ENCODE measurements at places on chromosomes 6 and 20.

- no peak for DNase-seq
Observed at GRCh38 chr6:33868141-33868540, 64.3 kb upstream of the MLN start.

GRCh38 chr6:143803769-143804568, 39.2 kb upstream of the LTV1 start:
- no peak for DNase-seq

DNA sequence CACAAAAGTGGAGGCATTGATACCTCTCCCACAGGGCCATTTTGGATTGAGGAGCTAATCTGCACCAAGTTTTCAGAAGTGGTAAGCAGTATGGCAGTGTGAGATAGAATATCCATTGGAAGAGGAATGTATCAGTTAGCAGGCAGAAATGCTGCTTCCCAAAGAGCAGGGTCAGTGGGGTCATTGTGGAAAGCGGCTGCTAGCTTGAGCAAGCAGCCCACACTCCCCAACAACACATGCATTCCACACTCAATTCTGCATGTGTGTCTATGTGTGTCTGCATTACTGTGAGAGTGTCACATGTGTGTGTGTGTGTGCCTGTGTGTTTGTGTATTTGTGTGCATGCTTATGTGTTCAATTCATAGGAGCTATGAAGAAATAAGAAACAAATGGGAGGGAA, 190.9 kb upstream of the FOXA2 start:
- DNase-seq: no peak

GRCh38 chr20:51037532-51038115, 14.7 kb upstream of the KCNG1 start:
- DNase-seq: no peak

DNA sequence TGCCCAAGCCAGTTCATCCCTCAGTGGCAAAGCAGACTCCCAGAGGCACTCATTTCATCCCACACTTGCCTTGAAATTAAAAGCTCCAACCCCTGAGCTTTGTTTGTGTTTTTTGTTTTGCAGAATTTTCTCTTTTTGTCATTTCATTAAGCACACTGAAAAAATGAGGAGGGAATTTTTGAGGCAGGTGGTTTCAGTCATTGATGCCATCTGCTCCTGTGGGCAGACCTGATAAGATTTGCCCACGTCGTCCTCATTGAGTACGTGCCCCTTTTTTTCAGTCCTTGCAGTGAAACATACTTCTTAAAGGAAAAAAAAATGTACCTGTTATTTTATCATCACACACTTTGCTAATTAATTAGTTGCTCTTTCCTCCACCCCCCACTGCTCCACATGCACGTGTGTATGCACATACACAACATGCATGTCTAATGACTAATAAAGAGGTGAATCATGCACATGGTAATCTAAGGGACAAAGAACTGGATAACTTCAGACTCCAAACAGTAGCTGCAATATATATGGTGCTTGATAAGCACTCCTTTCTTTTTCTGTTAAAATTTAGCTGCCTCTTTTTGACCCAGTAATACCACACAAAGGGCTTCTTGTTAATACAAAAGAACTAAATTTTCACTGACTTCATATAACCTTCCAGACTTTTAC, 102.1 kb upstream of the TMEM181 start:
- DNase-seq: no peak

DNA sequence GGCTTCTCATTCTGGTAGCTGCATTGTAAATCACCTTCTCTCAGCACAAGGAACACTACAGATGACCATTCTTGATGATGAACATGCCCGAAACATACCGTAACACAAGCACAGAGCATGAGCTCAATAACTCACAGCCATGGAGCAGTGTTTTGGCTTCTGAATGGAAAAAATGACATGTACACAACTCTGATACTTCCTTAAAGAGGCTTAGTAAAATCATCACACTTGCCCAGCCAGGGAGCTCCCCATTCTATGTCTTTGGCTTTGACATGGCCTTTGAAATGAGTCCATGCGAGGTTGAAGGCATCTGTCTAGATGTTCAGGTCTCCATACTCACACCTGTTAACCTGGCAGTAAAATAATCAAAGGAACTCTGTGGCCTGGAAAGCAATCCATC, 87.6 kb downstream of the MYB start:
- DNase-seq: no peak

DNA sequence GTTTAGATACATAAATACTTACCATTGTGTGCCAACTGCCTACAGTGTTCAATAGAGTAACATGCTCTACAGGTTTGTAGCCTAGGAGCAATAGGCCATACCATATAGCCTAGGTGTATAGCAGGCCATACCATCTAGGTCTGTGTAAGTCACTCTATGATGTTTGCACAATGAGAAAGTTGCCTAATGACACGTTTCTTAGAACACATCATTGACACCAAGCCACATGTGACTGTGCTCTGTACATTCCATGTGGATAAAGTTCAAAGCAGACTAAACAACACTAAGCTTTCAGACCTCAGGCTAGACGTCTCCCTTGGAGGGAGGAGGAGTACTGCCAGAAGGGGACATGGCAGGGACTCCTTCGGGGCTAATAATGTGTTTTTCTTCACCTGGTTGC, 93.6 kb downstream of the KIF16B start:
- DNase-seq: no peak

GRCh38 chr20:19725814-19726525, 32.1 kb upstream of the RIN2 start:
- DNase-seq: no peak

DNA sequence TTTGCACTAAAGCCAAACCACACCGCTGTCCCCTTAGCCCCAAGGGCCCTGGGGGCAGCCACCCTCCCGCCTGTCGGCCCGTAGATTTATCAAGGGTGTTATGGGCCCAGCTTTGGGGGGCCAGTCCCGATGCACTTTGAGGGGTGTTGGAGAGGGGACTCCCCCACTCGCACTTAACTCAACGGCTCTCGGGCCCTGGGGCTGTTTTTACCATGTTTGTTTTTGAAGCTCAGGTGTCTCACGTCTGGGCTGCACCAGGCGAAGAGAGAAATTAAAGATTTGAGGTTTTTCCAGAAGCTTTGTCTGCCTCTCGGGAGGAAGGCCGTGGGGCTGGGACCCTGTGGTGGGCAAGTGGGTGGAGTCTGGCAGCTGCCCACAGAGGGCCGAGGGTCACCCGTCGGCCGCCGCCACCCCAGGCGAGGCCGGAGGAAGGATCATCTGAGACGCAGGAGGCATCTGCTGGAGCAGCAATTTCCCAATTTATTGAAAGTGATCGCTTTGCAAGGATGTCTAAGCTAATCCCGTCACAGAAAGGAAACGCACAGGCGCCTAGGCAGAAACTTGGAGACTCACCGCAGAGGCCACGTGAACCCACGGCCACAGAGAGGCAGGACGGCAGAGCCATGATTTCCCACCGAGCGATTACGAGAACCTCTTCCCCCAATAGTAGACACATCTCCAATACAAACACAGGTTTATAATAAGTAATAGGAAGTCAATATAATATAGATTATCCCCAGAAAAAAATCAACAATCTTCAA, 3.8 kb downstream of the SLC2A4RG start:
- DNase-seq: no peak

DNA sequence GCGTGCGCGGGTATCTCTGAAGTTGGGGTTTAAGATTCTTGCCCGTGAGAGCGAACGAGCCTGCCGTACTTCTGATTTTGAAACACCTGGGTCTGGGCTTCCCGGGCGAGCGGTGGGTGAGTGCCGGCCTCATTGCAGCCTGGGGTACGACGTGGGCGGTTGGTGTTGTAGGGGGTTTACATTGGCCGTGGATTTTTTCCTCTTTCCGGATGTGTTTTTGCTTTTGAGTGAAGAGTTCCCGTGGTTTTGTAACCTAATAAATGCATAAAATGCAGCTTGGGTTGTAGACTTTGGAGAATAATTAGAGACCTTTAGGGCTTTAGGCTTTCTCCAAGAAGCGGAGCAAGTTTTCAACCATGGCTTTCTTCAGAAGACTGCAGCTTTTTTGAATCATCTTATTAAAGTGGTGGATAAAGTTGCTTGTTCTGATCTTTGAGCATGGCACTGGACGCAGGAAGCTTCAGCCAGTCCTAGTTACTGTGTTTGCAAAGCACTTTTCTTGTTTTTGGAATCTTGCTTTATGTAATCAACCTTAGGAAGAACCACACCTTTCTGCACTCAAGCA, 314 bp downstream of the FARS2 start:
- DNase-seq: no peak

GRCh38 chr20:19328676-19329075, 116.2 kb downstream of the SLC24A3 start:
- DNase-seq: no peak

DNA sequence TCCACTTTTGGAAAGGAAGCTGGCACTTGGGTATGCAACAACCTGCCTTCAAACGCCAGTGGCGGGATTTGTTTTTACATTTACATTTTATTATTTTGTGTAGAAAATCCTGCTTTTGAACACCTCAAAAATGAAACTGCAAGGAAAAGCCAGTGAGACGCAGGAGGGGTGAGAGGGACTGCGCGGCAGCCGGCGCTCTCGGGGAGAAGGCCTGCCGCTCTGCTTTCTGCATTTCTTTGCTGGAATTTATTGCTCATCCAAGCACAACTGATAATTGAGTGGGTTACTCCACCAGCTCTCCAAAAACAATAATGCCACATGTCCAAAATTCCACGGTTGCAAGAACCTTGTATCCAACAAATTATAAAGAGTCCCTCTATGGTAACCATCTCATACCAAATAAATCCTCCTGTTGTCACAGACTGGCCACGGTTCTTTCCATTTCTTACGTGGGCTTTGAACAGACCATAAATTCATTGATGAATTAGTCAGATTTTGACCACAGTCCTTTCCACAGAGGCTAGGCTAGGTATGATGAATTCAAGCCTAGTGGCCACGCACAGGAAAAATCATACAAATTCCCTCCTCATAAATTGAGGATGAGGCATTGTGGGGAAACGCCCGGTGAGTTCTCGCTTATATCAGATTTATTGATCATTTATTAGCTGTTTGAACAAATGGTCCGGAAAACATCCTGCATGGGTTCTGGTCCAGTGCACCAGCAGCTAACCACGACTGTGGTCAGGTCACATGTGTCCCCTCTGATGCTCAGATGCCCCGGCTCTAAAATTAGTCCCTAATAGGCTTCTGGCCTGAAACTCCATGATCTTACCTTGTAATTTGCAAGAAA, 31.6 kb upstream of the FOXC1 start:
- DNase-seq: no peak

DNA sequence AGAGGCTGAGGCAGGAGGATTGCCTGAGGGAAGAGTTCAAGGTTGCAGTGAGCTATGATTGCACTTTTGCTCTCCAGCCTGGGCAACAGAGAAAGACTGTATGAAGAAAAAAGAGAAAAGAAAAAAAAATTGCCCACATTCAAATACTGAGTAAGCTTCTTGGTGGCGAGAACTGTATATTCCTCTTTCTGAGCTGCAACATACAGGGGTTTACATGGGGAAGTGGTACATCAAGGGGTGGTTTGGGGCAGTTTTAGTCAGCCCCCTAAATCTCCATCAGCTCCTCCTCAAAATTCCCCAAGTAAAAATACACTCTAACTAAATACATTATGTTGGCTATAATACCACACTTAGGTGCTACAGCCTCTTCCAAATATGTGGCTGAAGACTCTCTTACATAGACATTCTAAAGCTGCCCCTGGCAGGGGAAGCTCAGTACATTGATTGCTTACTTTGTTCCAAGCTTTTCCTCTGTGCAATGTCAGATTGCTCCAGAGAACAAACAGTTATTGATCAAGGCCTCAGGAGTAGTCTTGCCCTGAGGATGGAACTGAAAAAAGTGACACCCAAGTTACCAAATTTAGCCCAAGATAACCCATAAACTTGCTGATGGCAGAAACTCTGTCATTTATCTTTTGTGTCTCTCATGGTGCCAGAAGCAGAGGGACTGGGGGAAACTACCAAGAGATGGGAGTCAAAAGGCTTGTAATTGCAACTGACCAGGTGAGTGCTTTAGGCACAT, 107.4 kb upstream of the RIPOR2 start:
- DNase-seq: no peak

- DNase-seq: no peak
Observed at GRCh38 chr6:169990095-169991030, 238.9 kb downstream of the ERMARD start.

- no peak for DNase-seq
Observed at GRCh38 chr6:41579088-41579610, 33.0 kb downstream of the FOXP4 start.

GRCh38 chr20:25221592-25222460, 26.1 kb upstream of the PYGB start:
- no peak for DNase-seq

GRCh38 chr20:52993076-52993475, 20.9 kb downstream of the TSHZ2 start:
- no peak for DNase-seq

GRCh38 chr6:33631971-33632557, 10.9 kb downstream of the ITPR3 start:
- no peak for DNase-seq

DNA sequence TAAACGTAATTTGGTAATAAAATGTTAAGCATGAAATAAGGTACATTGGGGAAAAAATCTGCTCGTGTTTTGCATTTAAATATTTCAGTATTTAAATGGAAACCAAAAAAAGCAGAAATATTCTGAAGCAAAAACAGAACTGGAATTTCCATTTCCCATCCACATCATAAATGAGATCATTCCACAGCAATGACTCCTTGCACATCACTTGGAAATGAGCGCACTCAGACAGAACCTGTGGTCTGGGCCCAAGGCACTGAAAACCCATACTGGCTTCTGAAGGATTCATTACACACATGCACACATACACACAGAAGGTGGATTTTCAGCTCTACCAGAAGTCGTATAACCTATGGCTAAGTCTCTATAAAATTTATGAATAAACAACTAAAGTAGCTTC, 174.8 kb downstream of the IBTK start:
- peak; percentile 76 for DNase-seq

- no peak for DNase-seq
Observed at GRCh38 chr20:25203871-25204320, 8.4 kb downstream of the ENTPD6 start.

DNA sequence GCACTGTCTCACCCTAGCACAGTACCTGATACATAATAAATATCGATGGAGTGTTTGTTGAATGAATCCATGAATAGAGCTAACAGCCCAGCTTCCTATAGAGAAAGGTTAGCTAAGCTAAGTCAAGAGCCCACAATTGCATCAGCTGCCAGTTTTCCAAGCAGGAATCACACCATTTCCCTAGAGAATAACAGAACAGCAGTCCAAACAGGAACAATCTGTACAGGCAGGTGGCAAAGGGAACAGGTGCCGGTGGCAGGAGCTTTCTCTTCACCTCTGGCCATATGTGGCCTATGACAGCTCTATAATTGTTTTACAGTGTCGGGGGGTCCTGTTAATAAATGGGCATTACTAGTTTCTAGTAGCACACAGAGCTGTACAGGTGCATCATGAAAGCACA, 38.8 kb downstream of the ISM1 start:
- DNase-seq: no peak

DNA sequence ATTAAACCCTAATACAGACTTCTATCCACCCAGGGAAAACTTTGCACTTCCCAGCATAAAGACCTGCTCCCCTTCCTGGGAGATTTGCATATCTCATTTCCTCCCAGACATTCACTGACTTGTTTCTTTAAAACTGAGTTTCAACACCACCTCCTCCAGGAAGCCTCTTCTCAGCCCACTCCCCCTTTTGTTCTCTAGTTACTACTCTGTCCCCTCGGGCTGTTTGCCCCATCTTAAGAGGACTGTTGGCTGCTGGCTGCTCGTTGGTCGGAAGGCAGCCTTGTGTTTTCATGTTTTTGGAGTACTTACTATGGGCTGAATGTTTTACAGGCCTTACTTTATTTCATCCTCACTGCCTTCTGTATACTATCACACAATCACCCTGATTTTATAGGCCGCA, 6.6 kb downstream of the ARHGAP40 start:
- DNase-seq: no peak

- no peak for DNase-seq
Observed at GRCh38 chr6:121633309-121633708, 197.9 kb downstream of the GJA1 start.
